Activated T-cell treated with anti-CD3 and anti-CD28 coated beads for 1 hour (primary cell): ENCODE measurements at places on chromosomes 1 and 21.
A peak's percentile ranks its signal among the peaks of the same experiment; 100 is the strongest.

DNA sequence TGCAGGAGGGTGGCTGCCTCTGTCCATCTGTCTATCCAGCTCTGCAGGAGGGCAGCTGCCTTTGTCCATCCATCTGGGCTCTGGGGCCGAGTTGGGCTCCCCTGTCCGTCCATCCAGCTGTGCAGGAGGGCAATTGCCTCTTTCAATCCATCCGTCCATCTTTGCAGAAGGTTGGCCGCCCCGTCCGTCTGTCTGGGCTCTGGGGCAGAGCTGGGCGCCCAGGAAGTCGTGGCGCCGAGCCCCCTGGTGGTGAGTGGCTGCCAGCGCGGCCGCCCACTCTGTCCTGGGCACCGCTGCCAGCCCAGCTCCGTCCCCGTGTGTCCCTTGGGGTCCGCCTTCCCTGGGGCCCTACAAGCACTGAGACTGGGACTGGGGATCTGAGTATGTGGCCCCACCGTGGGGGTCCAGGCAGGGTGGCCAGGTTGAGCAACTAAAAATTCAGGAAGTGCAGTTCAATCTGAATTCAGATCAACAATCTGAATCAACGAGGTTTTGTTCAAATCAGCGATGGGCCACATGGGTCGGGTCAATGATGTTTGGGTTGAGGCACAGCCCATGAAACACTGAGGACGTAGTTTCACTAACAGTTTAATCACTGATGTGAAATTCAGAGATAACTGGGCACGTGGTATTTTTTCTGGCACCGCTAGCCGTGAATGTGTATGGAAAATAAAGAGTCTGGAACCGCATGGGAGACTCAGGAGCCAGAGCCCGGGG is 99.1 kb upstream of the ACTRT2 start:
- DNase-seq = peak; percentile 20

DNA sequence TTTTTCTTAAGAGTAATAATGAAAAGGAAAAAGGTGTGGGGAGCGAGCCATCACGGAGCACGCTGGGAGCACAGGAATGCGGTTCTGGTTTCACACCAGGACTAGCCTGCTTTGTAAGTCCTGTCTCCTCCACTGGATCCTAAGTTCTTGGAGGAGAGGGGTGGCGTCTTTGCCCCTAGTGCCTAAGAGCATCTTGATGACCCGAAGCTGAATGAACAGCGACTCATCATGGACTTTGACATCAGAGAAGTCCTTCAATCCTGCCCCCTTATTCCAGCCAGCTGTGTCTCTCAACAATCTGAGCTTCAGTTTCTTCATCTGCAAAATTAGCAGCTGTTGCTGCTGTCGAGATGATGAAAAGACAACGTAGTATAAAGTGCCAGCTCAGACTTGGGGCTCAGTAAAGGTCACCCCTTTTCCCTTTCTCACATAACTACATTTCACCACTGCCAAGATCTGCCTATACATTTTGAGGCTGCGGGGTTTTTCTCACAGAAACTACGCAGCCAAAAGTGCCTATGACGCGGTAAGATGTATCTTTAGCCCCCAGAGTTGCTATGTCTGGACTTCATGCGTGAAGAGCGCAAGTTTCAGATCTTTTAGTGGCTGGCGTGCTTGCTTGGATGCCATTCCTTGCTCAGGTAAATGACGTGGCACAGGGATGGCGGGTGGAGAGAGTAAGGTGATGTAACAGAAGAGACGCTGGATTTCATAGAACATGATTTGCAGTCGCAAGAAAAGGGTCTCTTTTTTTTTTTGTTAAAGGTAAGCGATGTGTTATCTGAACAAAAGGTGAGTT is 4.9 kb upstream of the PRDM2 start:
- DNase-seq = no peak

- no peak for DNase-seq
Observed at GRCh38 chr1:12113433-12114339, 50.6 kb downstream of the TNFRSF8 start.

GRCh38 chr1:19369396-19370090 is 57.4 kb downstream of the SLC66A1 start:
- no peak for DNase-seq

DNA sequence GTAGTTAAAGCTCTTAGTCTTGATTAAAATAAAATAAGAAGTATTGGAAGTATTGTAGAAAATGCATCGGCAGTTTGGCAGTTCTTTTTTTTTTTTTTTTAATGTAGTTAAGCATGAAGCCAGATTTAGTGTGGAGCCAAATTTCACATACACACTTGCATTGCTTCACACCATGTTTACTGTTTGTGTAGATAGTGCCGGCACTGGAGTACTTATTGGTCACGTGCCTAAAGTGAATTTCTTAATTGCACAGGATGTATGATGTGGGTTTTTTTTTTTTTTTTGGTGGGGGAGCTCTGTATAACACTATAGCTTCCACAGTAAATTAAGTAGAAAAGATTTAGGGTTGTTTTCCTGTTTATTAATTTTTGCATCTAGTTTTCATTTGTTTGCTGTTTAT is 21.2 kb upstream of the TMEM61 start:
- no peak for DNase-seq

DNA sequence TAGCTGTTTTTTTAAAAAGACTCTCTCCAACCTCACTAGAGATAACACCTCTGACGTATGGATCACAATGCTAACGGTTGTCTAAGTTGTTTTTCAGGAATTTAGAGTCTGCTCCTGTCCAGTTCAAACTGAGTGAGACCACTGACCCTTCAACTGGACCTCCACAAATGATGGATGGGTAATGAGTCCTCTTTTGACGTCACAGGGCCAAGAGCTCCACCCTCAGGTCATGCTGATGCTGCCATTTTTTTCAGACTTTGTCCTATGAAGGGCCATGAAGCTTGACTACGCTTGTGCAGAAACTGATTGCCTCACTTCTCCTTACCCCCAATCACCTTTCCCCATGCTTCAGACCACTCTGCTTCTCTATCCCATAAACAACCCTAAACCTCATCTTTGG is 16.6 kb downstream of the GRIK3 start:
- DNase-seq = no peak

- peak; percentile 91 for DNase-seq
Observed at GRCh38 chr21:45596704-45597318, 46.7 kb upstream of the PCBP3 start.

DNA sequence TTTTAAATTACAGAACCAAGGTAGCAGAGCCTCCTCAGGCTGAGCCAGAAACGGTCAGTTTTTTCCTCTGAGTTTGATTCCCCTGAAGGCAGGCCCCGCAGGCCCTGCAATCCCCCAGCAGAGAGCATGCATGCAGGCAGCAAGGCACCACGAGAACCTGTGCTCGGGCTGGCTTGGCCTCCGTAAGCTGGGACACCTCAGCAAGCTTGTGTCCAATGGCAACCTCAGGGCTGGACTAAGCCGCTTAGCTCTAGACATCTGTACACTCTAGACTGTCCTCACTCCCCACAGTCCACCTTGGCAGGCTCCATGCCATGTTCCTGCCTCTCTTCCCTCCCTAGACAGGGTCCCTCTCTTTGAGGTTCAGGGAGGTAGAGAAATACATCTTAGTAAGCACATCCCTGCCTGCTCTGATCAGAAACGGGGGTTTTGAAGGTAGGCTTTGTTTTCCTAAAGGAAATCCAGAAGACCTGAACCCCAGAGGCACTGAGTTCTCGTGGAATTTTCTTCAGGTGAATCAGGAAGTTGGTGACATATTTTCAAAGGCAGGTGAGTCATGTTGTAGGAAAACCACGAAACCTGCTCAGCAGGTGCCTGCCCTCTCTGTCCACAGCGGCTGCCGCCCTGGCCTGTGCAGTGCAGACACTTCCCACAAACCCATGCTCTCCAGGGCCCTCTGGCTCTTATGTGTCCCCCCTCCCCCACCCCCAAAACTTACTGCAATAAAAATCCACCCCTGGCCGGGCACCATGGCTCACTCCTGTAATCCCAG is 7.0 kb downstream of the TMEM63A start:
- DNase-seq = no peak

- DNase-seq = no peak
Observed at GRCh38 chr1:173448945-173449344, 28.2 kb upstream of the PRDX6 start.

DNA sequence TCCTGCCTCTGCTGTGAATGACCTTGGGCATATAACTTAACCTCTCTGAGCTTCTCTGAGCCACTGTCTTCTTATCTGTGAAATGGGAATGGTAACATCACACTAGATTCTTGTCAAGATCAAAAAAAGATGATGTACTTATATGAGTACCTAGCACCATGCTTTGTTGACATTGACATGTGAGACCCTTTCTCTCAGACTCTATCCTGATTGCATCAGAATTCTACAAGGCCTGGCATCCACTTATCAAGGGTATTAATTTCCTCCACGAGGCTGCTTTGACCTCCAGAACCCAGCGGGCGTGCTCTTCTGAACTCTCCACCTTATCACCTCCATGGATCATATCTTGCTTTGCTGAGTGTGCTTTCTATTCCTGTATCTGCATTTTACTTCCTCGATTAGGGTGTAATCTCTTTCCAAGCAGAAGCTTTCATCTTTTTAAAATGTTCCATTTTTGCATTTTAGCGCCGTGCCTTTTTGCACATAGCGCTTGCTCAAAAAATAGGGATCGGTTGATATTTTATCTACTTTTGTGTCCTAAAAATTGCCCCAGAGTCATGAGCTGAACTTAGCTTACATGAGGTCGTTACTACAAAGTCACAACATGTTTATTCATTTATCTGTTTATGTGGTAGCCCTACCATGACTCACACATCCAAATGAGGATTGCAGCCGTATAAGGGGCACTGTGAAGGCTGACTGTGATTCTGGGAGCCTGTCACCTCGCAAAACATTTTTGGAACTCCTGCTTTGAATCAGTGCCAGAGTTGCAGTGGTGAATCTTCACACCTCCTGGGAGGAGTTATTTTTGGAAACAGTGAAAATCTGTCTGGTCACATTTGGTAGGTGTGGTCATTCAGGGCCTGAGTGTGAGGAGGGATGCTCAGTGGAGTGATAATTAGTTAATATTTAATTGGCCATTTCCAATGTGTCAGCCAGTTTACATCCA is 63.2 kb downstream of the IER5 start:
- DNase-seq = no peak

DNA sequence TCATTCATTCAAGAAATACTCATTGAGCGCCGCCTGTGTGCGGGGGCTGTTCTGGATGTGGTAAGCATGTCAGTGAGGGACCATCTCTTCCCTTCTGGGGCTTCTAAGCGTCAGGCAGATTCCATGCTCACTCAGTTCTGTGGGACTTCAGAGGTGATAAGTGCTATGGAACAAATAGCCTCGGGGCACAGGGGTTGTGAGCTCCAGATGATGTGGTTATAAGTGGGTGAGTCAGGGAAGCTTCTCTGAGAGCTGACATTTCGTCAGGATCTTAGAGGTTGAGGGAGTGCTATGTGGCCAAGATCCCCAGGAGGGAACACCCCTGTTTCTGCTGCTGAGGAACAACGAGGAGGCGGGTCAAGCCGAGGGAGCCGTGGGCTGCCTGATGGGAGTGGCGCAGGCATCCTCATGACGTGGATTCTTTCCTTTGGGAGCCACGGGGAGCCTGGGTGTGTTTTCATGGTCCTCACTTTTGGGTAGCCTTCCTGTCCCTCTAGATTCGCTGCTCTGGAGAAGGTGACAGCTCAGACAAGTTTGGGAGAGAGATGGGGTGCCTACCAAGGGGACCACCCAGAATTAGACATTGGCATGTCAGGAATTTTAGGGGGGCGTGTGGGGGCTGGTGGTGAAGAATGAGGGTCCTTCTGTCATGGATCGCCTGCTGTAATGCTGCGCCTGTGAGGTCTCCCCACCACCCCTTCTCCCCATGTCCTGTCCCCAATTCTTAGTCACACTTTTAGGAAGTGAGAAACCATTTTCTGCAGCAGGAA is 38.5 kb downstream of the HUNK start:
- DNase-seq = no peak

GRCh38 chr1:1622010-1622787 is 6.9 kb downstream of the MIB2 start:
- DNase-seq = no peak

DNA sequence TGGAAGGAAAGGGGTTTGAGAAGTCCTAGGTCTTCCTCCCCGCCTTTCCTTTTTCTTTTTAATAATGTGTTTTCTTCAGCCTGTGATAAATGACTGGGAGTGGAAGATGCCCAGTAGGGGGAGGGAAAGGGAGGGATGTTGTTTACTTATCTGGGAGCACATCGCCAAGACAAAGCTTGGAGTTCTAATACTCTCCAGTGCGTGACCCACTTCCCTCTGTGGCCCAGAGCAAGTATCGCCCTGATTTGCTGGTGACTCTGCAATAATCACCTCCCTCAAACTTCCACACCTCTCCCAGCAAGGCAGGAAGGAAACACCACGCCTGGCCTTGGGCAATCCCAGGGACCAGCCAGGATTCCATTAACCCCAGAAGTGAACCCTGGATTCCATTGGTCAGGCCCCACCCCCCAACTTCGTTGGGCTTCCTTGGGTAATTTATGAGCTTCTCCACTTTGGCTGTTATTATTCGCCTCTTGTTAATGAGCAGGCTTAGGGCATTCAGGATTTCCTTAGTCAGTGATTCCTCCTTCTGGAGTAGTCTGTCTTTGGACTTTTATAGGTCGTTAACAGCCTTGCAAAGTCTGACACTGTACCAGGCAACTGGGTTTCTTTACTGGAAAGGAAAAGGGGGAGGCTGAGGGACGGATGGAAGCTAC is 24.3 kb upstream of the GRHL3 start:
- DNase-seq = no peak

- no peak for DNase-seq
Observed at GRCh38 chr1:46362158-46362557, 21.6 kb downstream of the NSUN4 start.

- DNase-seq = no peak
Observed at GRCh38 chr1:179663810-179664209, 72.2 kb downstream of the TDRD5 start.

- DNase-seq = no peak
Observed at GRCh38 chr1:79325705-79326104, 319.2 kb upstream of the ADGRL4 start.

DNA sequence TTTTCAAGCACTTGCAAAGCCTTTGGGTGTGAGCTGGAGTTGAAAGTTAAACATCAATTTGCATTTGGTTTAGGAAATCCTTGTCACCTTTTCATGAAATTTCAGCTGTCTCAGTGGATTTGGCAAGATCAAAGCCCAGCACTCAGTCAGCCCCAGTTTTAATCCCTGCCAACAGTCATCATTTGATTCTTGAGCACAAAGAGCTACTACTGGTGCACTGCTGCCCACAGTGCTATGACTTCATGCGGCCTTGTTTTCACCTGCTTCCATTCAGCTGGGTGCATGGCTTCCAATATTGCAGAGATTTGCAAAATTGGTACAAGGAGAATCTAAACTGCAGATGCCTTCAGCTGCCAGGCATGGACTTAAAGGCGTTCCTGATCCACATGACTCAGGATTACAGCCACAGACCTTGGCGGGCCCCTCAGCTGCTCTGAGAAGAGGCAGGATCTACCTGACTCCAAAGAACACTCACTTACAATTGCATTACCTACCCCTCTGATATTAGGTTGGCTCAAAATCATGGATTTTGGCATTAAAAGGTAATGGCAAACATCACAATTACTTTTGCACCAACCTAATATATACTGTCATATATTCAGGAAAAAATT is 259.1 kb downstream of the DSCAM start:
- no peak for DNase-seq
